Vagina (tissue), 2 donors: ENCODE measurements at places on chromosomes 5 and 9.

DNA sequence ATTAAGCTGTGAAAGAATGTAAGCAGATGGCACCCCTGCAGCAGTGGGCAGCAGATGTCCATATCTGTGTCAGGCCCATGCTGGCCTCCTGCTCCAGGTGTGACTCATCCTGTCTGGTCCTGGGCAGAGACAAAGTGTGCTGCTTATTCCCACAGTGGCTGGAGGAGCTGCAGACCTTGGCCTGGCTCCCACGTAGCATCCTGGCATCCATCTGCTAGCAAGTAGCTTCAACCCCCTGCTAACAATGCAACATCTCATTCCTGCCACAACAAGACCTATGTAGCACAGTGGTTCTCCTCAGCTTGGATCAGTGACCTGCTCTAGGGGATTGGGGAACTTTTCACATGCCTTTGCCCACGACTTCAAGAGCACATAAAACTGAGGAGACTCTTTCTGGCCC, 126.4 kb upstream of the SLC12A2 start:
- no peak overlapping the region for H3K4me3 ChIP-seq
- peaks cover 14% of the 10 kb centered on the region for H3K4me1 ChIP-seq
- H3K27ac ChIP-seq: no peak overlapping the region
- no peaks in the 10 kb centered on the region for H3K27me3 ChIP-seq

DNA sequence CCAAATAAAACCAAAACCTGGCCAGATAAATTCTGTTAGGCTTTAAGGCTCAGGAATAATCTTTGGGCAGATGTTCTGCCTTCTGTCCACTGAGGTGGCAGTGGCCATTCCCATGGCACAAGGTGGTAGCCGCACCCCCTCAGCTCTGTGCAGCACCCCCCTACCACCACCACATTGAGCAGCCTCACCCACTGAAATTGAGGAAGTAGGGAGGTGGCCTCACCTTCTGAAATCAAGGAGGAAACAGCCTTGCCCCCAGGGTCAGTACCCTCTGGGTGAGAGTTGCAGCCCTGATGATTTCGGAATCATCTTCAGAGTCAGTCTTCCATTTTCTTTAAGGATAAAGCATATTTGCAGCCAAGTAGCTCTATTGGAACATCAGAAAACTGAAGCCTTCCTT, 204.8 kb upstream of the PIK3R1 start:
- H3K4me1 ChIP-seq: no peaks in the 10 kb centered on the region
- H3K4me3 ChIP-seq: no peak overlapping the region
- DNase-seq: no peak

- no peak overlapping the region for H3K27ac ChIP-seq
- peaks cover 41% of the 10 kb centered on the region for H3K4me1 ChIP-seq
- H3K27me3 ChIP-seq: no peaks in the 10 kb centered on the region
- H3K4me3 ChIP-seq: no peak overlapping the region
Observed at GRCh38 chr5:50684721-50685120, 18.3 kb downstream of the PARP8 start.

DNA sequence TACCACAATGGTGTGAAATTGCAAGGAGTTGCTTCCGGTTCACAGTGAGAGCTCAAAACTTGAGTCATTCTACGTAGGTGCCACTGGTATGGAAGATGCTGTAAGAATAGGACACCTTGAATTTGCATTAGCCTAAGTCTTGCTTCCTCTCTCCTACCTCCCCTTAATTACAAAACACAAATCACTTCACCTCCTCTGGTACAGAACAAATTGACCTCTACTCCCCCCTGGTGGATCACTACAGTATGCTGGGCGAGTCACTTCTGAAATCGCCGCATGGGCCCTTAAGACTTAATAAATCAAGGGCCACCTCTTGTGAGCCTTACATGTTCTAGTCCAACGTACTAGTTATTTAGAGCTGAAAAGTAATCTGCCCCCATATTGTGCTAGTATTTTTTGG, 145.3 kb upstream of the SMARCA2 start:
- no peak overlapping the region for H3K27ac ChIP-seq
- H3K36me3 ChIP-seq: no peaks in the 10 kb centered on the region
- no peaks in the 10 kb centered on the region for H3K4me1 ChIP-seq
- no peak for DNase-seq

GRCh38 chr5:72145348-72145747, 38.1 kb downstream of the MAP1B start:
- H3K27ac ChIP-seq: peak overlapping the region; percentile 34
- no peaks in the 10 kb centered on the region for H3K36me3 ChIP-seq
- DNase-seq: no peak
- H3K4me1 ChIP-seq: peaks cover 59% of the 10 kb centered on the region

DNA sequence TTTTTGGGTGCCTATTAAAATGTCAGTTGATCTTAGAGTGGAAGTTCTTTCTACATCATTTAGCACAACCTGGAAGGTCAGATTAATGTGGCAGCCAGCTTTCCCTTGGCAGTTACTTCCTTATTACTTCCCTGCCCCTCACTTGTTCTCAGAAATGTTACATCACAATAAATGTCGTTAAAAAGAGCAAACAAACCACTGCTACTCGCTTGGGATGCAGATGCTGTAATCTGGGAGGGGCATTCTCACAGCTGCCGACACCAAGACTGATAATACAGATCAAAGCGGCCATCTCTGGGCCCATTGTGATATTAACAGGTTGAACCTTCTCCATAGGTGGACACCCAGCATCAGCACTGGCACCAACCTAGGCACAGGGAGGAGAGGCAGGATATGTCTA, 29.3 kb downstream of the PLAC8L1 start:
- DNase-seq: no peak
- H3K27ac ChIP-seq: no peak overlapping the region
- no peaks in the 10 kb centered on the region for H3K27me3 ChIP-seq
- H3K4me3 ChIP-seq: no peak overlapping the region
- no peaks in the 10 kb centered on the region for H3K4me1 ChIP-seq

GRCh38 chr5:143056339-143056704, 286.1 kb downstream of the ARHGAP26 start:
- H3K36me3 ChIP-seq: no peaks in the 10 kb centered on the region
- peaks cover 30% of the 10 kb centered on the region for H3K4me1 ChIP-seq
- no peak for DNase-seq
- no peaks in the 10 kb centered on the region for H3K27me3 ChIP-seq
- no peak overlapping the region for H3K4me3 ChIP-seq

DNA sequence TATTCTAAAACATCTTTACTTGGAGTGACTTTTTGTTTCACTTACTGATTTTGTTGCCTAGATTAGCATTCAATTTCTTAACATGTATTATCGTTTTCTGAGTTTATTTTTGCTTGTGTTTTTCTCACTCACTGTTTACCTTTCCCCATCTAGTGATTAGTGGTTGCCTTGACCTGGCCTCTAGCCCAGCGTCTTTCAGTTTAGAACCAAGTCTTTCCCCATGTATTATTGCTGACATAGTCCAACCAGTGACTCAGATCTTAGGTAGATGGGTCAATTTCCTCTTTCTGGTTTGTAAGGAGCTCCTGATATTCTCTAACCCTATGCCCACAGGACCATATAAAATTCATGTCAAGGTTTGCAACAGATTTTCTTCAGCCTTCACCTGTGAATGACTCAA, 135.5 kb downstream of the PRR16 start:
- H3K4me1 ChIP-seq: no peaks in the 10 kb centered on the region
- no peaks in the 10 kb centered on the region for H3K36me3 ChIP-seq
- H3K4me3 ChIP-seq: no peak overlapping the region
- H3K27me3 ChIP-seq: no peaks in the 10 kb centered on the region

DNA sequence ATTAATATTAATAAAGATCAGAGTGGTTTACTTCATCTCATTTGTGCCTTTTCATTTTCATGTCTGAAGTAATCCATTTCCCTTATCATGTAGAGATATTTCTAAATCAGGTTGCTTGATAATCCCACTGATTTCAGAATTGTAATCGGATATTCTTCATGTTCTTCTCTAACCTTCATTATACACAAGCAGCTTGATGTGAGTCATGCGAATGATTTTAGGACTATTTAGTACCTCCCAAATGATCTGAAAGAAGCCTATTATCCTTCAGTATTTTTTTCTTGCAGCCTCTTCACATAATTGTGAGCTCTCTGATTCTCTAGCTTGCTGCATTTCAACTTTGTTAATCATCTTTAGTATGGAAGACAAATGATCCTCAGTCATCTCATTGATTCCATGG, 182.0 kb downstream of the GIN1 start:
- H3K4me1 ChIP-seq: no peaks in the 10 kb centered on the region
- no peaks in the 10 kb centered on the region for H3K27me3 ChIP-seq
- DNase-seq: no peak
- H3K36me3 ChIP-seq: no peaks in the 10 kb centered on the region
- H3K27ac ChIP-seq: no peak overlapping the region

- no peaks in the 10 kb centered on the region for H3K36me3 ChIP-seq
- peak; percentile 54 for DNase-seq
- H3K4me1 ChIP-seq: no peaks in the 10 kb centered on the region
- H3K4me3 ChIP-seq: no peak overlapping the region
- H3K27ac ChIP-seq: no peak overlapping the region
- no peaks in the 10 kb centered on the region for H3K27me3 ChIP-seq
Observed at GRCh38 chr5:174145821-174146220, 100.3 kb downstream of the NSG2 start.

DNA sequence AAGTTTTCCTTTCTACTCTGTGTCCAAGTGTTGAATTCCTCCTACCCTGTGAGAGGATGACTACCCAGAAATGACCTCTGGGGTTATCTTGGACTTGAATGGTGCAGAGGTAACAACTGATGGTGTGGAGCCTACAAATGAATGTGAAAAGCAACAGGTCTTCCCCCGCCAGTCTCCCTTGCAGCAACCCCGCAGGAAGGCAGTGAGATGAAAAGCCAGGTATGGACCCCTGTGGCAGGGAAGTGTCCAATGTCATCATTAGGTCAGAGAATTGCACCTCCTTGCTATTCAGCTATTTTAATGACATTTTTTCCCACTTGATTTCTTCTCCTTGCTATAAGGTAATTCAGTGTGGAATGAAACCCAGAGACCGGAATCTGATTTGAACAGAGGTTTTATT, 58.5 kb downstream of the MAT2B start:
- H3K27ac ChIP-seq: no peak overlapping the region
- H3K4me1 ChIP-seq: peaks cover 21% of the 10 kb centered on the region
- no peak overlapping the region for H3K4me3 ChIP-seq
- no peak for DNase-seq
- no peaks in the 10 kb centered on the region for H3K27me3 ChIP-seq

GRCh38 chr9:114720086-114720676, 38.2 kb upstream of the TEX48 start:
- DNase-seq: no peak
- no peaks in the 10 kb centered on the region for H3K36me3 ChIP-seq
- no peak overlapping the region for H3K4me3 ChIP-seq
- H3K27me3 ChIP-seq: no peaks in the 10 kb centered on the region
- H3K4me1 ChIP-seq: peaks cover 12% of the 10 kb centered on the region

DNA sequence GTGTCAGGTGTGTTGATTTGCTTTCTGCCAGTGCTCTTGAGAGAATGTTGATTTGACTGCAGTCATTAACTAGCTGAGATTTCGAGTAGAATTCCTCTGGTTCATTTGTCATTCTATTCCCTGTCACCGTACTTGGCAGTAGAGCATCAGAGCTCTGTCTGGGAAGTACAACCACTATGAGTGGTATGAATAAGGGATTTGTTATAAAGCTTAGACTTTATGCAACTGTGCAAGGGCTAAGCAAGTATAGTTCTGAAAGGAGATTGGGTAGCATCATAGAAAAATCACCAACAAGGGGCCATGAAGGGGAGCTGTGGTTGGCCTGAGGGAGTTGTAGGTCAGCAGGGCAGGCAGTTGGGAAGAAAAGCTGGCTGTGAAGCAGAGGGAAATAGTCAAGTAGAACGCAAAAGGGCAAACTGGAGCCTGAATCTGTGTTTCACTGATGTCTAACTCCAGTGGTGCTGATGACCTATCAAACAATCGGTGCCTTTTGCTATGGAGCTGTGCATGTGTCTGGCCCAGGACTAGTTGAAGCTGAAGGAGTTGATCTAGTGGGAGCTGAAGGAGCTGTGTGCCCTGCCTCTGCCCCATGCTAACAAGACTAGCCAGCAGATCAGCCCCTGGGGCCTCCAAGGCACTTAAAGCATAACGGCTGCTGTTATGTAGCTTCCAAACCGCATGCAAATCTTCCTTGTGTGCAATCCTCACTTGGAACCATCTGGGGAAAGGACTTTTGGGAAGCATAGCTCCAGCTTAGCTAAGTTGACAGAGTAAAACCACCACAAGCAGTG, 110.0 kb downstream of the SLC28A3 start:
- no peak overlapping the region for H3K4me3 ChIP-seq
- no peaks in the 10 kb centered on the region for H3K4me1 ChIP-seq
- no peaks in the 10 kb centered on the region for H3K27me3 ChIP-seq

GRCh38 chr5:139747583-139748504, 47.8 kb upstream of the PSD2 start:
- H3K36me3 ChIP-seq: no peaks in the 10 kb centered on the region
- H3K4me1 ChIP-seq: peaks cover 40% of the 10 kb centered on the region
- no peak for DNase-seq
- peak overlapping the region; percentile 50 for H3K4me3 ChIP-seq
- peak overlapping the region; percentile 70 for H3K27ac ChIP-seq

GRCh38 chr5:137201876-137202275, 297.2 kb downstream of the SPOCK1 start:
- no peak overlapping the region for H3K27ac ChIP-seq
- no peaks in the 10 kb centered on the region for H3K27me3 ChIP-seq
- no peak overlapping the region for H3K4me3 ChIP-seq

- H3K4me1 ChIP-seq: peaks cover 54% of the 10 kb centered on the region
- no peaks in the 10 kb centered on the region for H3K27me3 ChIP-seq
- DNase-seq: no peak
- H3K27ac ChIP-seq: peak overlapping the region; percentile 85
Observed at GRCh38 chr5:139690803-139691629, 42.9 kb downstream of the CXXC5 start.

- DNase-seq: no peak
- H3K27ac ChIP-seq: no peak overlapping the region
- no peak overlapping the region for H3K4me3 ChIP-seq
- no peaks in the 10 kb centered on the region for H3K4me1 ChIP-seq
- H3K27me3 ChIP-seq: no peaks in the 10 kb centered on the region
Observed at GRCh38 chr5:57422993-57423392, 59.6 kb downstream of the ACTBL2 start.

GRCh38 chr9:101427957-101428655, 7.5 kb downstream of the ALDOB start:
- no peak overlapping the region for H3K4me3 ChIP-seq
- no peak for DNase-seq
- H3K27ac ChIP-seq: no peak overlapping the region
